ENCODE measurements at places on chromosomes 13 and 19.

DNA sequence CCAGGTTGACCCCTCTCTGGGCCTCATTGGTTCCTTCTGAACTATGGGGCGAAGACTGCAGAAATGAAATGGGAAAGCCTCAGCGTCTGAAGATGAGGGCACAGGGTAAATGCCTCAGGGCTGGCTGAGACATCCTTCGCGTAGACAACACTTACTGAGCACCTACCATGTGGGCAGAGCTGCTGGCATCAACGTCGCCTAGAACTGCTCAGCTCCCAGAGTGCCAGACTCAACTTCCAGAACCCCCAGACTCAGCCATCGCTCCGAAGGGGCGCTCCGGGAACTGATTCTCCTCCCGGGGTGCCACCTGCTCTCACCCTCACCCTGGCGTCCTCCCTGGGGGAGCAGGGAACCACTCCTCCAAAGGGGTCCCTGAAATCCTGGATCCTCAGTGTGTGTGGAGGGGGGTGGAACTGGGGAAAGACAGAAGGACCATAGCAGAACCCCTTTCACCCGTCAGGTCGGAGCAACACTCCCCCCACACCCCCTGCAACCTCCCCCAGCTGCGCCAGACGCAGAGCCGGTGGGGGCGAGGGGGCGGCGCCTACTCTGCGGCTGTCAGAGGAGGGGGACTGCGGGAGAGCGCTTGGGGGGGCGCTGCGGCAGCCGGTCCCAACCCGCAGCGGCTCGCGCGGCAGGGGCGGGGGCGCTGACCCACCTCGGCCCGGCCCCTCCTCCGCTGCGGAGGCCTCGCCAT is 8.2 kb upstream of the NFIC start:
- DNase-seq, result peak; percentile 70

DNA sequence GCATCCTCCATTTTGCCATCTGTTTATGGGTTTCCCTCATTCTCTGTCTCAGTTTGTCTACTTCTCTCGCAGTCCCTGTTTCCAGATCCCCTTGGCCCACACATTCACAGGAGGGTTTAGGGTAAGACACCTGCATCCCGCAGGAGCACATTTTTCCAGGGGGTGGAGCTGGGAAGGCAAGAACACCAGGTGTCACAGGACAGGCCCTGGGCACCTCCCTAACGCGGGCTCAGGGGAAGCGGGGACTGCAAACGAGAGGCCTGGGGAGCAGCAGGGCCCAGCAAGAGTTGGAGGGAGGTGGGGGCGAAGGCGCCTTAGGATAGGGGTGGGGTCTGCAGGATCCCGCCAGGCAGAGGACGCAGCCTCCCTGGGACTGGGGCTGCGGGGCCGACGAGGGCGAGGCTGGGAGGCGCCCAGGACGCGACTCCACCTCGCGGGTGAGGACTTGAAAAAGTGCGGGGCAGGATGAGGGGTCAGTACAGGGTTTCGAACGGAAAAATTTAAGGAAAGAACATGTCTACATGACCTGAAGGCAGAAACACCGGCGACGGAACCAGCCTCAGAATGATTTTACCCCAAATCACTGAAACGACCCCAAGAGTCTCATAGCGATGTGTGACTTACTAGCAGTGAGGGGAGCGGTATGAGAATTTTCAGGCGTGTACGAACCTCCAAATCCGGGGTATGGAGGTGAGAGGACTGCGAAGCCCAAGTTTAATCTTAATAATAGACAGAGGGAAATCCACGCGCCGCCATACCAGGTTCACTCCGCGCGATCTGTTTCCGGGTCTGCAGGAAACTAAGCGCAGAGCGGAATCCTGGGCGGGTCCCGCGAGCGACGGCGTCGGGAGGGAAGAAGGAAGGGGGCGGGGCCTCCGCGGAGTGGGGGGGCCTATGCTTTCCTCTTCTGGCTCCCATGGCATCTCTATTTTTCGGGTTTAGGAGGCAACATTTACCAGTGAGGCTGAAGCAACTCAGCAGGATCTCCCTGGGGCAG is 7.1 kb upstream of the ERVV-2 start:
- DNase-seq, result peak; percentile 76

DNA sequence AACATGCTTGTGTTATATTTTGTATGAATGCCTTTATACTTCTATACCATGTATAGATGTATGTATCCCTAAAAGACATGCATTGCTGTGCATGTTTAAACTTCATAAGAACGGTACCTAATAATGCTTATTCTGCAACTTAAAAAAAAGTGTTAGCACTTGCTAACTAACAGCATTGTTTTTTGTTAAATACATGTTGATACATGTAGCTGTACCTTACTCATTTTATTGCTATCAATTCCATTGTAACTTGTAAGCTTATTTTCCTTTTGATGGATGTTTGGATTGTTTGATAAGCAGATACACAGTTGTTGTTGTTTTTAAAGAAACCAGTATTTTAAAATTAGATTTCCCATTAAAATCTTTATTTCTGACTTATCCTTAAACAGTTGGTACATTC is 53.8 kb downstream of the CDK8 start:
- no peak for DNase-seq

- DNase-seq, result no peak
Observed at GRCh38 chr13:73138276-73138637, 79.5 kb downstream of the KLF5 start.

DNA sequence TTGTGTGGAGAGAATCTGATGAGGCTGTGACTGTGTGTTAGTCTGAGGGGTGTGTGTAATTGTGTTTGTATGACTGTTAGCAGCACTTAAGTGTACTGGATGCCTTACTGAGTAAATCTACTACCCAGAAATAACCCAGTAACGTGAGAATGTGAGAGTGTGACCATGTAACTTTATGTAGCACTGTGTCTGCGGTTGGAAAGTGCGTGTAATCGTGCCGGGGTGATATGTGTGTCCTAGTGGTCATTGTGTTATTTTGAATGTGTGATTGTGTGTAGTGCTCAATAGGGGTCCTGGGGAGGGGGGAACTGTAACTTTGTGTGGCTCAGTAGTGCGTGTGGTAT is 550 bp downstream of the ZNF383 start:
- no peak for DNase-seq

DNA sequence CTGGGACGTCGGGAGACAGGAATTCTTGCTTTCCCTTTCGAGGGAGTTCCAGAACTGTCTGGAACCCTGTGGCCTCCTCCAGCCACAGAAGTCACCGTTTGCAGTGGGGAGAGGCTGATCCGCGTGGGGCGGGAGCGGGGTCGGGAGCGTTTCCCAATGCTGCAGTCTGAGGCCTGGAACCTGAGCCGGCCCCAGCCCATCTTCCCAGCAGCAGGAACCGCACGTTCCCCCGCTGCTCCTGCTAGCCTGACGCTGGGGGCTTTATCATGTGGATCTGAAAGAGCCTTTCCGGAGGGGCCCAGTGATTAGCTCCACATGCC is 13.4 kb downstream of the DPP9 start:
- no peak for DNase-seq

- no peak for DNase-seq
Observed at GRCh38 chr13:41502673-41503072, 45.3 kb downstream of the RGCC start.

DNA sequence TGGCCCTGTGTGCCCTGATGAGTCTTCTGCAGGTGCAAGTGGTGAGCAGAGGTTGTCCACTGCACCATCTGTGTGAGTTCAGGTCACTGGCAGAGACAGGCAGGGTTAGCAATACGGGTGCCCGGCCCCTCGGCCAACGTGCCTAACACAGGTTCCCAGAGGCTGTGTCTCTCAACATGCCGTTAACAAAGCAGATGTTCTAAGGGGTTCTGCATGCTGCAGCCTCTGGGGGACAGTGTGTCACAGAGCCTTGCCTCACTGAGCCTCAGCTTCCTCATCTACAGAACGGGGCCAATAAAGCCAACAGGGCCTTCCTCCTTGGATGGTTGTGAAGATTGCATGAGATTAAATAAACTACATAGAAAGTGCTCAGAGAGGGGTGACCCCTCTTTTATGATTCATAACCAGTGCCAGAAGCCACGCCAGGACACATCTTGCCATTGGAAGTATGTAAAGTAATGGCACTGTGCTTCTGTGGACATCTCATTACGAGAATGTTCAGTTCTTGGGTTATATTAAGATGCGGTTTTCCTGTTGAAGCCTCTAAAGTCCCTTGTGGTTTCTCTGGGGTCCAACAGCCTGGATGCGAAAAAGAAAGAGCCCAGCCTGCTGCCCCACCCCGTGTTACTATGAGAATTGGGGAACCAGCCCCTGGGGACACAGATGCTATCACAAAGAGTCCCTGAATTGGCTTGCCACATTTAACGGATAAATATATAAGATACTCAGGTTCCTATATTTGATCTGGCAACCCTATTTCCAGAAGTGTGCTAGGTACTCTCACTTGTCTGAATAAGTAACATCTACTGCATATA is 11.2 kb upstream of the ARHGEF18 start:
- DNase-seq, result no peak

GRCh38 chr13:102598061-102598460 is 1.3 kb downstream of the TPP2 start:
- DNase-seq, result peak; percentile 46

- no peak for DNase-seq
Observed at GRCh38 chr19:49335784-49336481, 727 bp downstream of the CD37 start.

DNA sequence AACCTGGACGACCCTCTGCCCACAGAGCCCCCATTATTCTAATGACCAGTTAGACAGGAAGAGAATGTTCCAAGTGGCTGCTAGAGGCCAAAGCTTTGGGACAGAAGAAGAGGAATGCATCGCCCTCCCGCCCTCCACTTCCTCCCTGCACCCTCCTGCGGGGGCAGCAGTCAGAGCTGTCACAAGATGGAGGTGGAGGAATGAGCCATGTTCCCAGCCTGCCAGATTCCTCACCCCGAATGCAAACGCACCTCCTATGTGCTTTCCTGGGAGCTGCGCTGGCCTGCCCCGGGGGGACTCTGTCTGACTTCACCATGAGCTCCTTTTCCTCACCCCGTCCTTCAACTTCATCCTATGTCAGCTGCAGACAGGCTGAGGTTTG is 1.7 kb downstream of the YJEFN3 start:
- peak; percentile 16 for DNase-seq

DNA sequence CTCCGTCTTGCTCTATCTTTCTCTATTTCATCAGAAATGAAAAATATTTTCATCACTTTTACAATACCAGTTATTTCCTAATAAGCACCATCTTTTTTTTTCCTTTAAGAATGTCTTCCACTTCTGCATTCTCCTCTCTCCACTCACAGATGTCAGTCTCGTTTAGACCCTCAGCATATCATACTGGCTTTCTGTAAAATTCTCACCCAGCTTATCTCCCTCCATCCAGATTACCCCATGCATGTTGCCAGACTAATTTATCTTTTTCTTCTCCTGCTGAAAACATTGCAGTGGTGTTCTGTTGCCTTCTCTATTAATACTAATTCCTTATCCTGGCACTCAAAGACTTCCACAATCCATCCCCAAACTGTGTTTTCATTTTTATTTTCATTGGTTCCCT is 513.8 kb upstream of the KLF12 start:
- no peak for DNase-seq

- DNase-seq, result no peak
Observed at GRCh38 chr19:17512574-17512939, 1.1 kb downstream of the PGLS start.

- no peak for DNase-seq
Observed at GRCh38 chr19:43984687-43985000, 656 bp downstream of the ZNF155 start.

- no peak for DNase-seq
Observed at GRCh38 chr19:13078381-13078780, 24.3 kb downstream of the LYL1 start.

DNA sequence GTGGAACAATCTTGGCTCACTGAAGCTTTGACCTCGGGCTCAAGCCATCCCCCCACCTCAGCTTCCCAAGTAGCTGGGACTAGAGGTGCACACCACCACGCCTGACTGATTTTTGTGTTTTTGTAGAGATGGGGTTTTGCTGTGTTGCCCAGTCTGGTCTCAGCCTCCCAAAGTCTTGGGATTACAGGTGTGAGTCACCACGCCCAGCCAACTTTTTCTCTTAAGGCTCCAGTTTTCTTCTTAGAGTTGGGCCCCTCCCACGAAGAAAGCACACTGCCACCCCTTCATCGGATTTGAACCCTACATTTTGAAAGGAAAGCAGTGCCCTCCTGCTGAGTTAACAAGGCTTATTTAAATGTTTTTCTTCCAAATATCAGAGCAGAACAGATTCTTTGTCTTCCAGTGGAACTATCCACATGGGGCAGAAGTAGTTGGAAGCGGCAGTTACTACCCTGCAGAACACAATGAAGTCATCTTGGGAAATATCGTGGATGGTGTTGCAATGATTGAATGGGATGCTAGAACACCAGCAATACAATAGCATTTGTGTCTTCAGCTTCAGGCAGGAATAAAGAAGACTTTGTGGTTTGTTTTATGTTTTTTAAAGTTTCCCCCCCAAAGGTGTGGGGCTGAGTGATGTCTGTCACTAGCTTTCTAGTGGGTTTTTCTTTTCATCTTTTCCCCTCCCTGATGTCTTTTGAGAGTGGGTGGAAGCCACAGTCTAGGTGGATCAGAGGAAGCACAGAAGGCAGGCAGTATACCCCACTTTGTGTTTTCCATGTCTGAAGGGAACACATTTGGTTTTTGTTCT is 8.9 kb downstream of the ACTN4 start:
- DNase-seq, result peak; percentile 34

- DNase-seq, result no peak
Observed at GRCh38 chr13:105165449-105166125, 1369.9 kb downstream of the EFNB2 start.

GRCh38 chr19:58336216-58336615 is 9.4 kb downstream of the ZSCAN22 start:
- no peak for DNase-seq

- peak; percentile 45 for DNase-seq
Observed at GRCh38 chr19:34120846-34121639, 51.3 kb upstream of the LSM14A start.

- DNase-seq, result no peak
Observed at GRCh38 chr19:11041966-11042627, 47.2 kb upstream of the LDLR start.

- DNase-seq, result no peak
Observed at GRCh38 chr13:99896369-99897075, 75.0 kb downstream of the ZIC5 start.

GRCh38 chr19:12244370-12244769 is 50.3 kb downstream of the ZNF44 start:
- peak; percentile 12 for DNase-seq

- peak; percentile 89 for DNase-seq
Observed at GRCh38 chr13:21675095-21675991, 4.5 kb downstream of the FGF9 start.

- DNase-seq, result no peak
Observed at GRCh38 chr13:85287528-85287927, 511.7 kb downstream of the SLITRK6 start.

GRCh38 chr19:29783627-29784190 is 28.1 kb upstream of the CCNE1 start:
- no peak for DNase-seq

GRCh38 chr19:10862561-10863106 is 8.7 kb upstream of the CARM1 start:
- no peak for DNase-seq

DNA sequence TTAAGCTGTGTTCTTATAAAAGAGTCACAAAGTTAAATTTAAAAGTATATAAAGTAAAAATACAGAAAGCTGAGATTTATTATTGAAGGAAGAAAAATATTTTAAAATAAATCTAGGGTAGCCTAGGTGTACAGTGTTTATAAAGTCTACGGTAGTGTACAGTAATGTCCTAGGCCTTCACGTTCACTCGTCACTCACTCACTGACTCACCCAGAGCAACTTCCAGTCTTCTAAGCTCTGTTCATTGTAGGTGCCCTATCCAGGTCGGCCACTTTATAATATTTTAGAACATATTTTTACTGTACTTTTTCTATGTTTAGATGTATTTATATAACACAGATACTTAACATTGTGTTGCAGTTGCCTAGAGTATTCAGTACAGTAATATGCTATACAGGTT is 47.4 kb downstream of the NDFIP2 start:
- no peak for DNase-seq
